ENCODE measurements at places on chromosomes 13 and 19. TPM values are rescaled to one million over a fixed set of nuclear protein-coding genes. Genes with fewer than 3 reads are reported as not detected.

DNA sequence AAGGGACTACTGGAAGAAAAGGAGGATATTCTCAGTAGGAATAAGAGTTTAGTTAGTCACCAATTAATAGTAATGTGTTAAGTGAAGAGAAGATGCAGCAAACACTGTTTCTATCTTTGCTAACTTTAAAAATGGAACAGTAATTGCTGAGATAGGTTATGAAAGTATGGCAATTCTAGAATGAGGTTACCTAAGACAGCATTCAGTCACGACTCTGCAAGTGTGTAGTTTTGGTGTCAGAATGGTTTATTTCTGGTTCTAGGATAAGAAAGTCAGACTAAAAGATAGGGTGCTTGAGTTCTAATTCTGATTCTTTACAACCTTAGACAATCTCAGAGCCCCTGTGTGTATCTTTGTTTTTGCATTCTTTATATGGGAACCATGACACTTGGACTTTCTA, 138.1 kb downstream of the POU4F1 start:
- H3K4me1 ChIP-seq = no peaks in the 10 kb centered on the region
- H3K27ac ChIP-seq = no peak overlapping the region
- no peaks in the 10 kb centered on the region for H3K27me3 ChIP-seq

DNA sequence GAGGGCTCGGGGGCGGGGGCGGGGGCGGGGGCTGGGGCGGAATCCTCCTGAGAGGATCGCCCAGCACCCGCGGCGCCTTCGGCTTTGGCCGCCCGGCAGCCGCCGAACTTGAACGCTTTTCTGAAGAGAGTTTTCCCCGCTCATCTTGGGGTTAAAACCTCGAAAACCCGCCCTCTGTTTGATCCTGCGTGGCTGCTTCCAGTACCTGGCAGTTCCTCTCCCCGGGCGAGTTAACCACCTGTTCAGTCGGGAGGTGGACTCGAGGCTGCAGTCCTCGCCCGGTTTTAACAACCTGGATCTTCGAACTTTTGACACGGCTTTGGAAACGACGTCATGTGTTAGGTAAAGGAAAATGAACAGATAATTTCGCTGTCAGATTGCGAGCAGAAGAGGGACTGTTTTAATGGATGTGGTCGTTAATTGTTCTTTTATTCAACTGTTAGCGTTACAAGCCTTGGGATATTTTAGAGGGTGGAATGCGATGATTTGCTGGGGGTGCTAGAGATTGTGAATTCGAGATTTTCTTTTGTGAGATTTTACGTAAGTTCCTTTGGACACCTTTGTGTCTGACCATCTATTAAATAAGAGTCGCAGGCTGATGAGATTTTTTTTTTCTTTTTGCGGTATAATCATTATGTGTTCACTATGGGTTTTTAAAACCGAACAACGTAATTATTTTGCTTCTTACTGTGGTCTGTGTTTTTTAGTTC, 1.0 kb downstream of the FNDC3A start:
- peaks cover 2% of the 10 kb centered on the region for H3K4me1 ChIP-seq
- H3K4me3 ChIP-seq = peak overlapping the region; percentile 73
- DNase-seq = peak; percentile 48
- no peaks in the 10 kb centered on the region for H3K27me3 ChIP-seq

DNA sequence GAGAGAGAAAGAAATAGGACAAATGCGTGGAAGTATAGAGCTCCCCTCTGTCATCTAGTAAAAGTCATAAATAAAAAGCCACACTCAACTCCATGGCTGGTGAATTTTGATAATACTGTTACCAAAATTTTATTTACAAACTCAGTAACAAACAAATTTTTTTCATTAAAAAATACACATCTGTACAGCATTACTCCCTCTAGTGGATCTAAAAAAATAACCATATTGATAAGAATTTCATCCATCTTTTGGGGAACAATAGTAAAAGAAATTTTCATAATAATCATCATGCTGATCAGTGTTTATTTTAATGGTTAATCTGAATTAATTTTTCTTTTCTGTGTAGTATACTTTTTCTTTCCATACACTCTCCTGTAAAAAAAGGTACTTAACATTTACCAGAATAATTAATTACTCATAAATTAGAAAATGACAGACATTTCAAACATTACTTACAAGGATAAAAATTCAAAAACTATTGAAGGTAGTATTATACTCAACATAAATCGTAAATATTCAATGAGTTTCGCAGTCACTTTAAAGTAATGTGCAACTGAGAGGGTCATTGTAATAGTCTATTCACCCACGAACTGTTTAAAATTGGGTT, 173.5 kb upstream of the LSM14A start:
- DNase-seq = no peak
- H3K4me3 ChIP-seq = no peak overlapping the region
- H3K27ac ChIP-seq = no peak overlapping the region

- H3K27me3 ChIP-seq = no peaks in the 10 kb centered on the region
- no peak for DNase-seq
- H3K27ac ChIP-seq = no peak overlapping the region
- H3K4me1 ChIP-seq = no peaks in the 10 kb centered on the region
These were observed 14.6 kb downstream of the ADGRE5 start for GRCh38 chr19:14395710-14396336.

- H3K27ac ChIP-seq = no peak overlapping the region
- no peak overlapping the region for H3K4me3 ChIP-seq
- no peaks in the 10 kb centered on the region for H3K36me3 ChIP-seq
These were observed 34.4 kb upstream of the ABCC4 start for GRCh38 chr13:95335667-95336066.

DNA sequence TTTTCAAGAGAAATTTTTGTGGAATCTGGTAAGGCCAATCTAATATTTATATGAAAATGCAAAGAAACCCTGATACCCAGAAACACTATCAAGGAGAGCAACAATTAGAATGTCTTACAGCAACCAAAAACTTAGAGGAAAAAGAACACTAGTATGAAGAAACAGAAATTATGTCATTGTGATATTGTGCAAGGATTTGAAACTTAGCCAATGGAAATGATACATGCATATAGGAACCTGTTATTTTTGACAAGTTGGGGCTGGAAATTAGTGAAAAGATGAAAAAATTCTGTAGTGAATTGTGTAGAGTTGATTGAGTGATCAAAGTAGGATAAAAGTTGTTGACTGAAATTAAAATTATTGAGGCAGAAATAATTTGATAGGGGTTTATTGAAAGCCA, 792.6 kb upstream of the SLITRK6 start:
- no peaks in the 10 kb centered on the region for H3K4me1 ChIP-seq
- no peaks in the 10 kb centered on the region for H3K27me3 ChIP-seq
- H3K27ac ChIP-seq = no peak overlapping the region
- no peak overlapping the region for H3K4me3 ChIP-seq
- no peak for DNase-seq

DNA sequence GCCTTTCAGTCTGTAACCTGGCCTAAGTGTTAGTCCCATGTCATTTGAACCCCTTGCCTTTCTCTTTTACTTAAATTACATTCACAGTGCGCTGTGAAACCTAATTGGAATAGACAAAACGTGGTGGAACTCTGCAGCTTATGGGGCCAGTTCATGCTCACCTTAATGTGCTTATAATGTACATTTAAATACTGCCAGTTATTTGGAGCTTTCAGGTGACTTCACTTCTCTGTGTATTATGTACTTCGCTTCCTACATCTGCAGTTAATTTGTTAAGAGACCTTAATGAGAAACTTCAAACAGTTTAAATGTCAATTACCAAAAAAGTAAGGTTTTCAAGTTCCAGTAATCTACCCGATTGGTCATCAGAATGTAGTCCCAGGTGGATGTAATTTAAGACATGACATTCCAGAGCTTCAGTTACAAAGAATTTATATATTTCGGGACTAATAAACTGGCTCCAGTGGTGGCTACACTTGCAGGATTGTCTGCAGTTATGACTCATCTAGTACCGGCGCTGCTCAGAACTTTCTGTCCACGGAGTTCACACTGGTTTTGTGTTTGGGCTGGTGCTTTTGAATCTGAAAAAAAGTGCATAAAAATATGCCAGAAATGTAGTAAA, 125.3 kb downstream of the TM9SF2 start:
- no peaks in the 10 kb centered on the region for H3K27me3 ChIP-seq
- H3K4me3 ChIP-seq = no peak overlapping the region
- H3K4me1 ChIP-seq = no peaks in the 10 kb centered on the region
- H3K36me3 ChIP-seq = no peaks in the 10 kb centered on the region

- no peaks in the 10 kb centered on the region for H3K36me3 ChIP-seq
- DNase-seq = no peak
These were observed 6.2 kb downstream of the C2CD4C start for GRCh38 chr19:402786-403185.

- no peaks in the 10 kb centered on the region for H3K36me3 ChIP-seq
- no peak overlapping the region for H3K27ac ChIP-seq
These were observed 29.8 kb upstream of the TM9SF2 start for GRCh38 chr13:99471221-99472121.

GRCh38 chr19:41364524-41365391, 809 bp upstream of the B9D2 start:
- no peak for DNase-seq
- peaks cover 6% of the 10 kb centered on the region for H3K4me1 ChIP-seq
- H3K27me3 ChIP-seq = no peaks in the 10 kb centered on the region
- peak overlapping the region; percentile 79 for H3K4me3 ChIP-seq

DNA sequence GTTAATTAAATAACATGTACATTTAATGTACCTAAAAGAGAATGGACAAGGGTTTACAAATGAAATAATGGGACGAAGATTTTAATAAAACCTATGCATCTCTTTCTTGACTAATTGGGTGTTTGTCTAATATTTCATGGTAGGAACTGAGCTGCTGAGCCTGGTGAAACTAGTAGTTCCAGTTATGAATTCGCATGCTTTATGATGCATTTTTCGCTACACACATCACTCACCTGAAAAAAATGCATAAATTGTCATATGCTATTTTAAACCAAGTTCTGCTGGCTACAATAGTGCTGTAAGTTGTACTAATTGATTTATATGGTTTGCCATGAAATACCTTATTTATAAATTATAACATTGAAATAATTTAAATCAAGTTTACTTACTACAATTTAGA, 806.8 kb upstream of the SLITRK5 start:
- no peaks in the 10 kb centered on the region for H3K36me3 ChIP-seq
- no peak overlapping the region for H3K4me3 ChIP-seq
- no peaks in the 10 kb centered on the region for H3K4me1 ChIP-seq
- no peak for DNase-seq
- no peaks in the 10 kb centered on the region for H3K27me3 ChIP-seq
- no peak overlapping the region for H3K27ac ChIP-seq

DNA sequence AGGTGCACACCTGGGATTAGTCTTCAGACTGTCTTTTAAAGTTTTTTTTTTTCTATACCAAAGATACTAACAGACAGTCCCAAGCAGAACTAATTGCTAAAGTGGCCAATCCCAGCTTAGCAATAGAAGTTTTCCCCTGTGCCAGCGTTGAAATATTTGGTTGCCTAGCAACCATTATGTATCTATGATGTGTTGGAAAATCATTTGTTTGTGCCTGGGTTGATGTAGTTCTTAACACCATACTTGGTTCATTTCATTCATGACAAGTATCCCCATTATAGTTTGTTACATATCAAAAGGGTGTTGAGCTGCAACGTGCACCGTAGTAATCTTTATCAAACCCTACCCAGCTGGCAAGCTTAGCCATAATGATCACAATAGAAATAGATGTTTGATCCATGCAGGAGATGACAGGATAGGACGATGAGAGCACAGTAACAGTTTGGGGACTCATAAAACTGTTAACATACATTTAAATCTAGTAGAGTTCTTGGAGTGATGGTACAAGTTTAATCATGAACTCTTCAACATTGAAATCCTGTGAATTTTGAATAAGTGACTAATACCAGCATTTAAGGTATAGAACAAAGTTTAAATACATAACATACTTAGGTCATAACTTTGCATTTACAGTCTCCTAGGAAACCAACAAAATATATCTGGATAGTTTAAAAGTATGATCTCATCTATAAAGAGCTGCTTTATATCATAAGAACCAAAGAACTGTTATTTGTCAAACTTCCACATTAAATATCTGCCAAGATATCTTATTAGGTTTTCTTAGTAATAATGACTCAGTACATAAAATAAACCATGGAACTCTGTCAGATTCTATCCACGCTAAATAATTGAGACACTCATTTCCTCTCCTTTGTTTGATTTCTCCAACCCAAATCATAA, 73.4 kb downstream of the MBNL2 start:
- DNase-seq = no peak
- H3K27me3 ChIP-seq = no peaks in the 10 kb centered on the region
- H3K36me3 ChIP-seq = no peaks in the 10 kb centered on the region
- H3K4me3 ChIP-seq = no peak overlapping the region

GRCh38 chr19:37845932-37846331, 60.5 kb downstream of the WDR87 start:
- H3K4me1 ChIP-seq = no peaks in the 10 kb centered on the region
- H3K27me3 ChIP-seq = no peaks in the 10 kb centered on the region
- H3K4me3 ChIP-seq = no peak overlapping the region
- H3K36me3 ChIP-seq = no peaks in the 10 kb centered on the region

GRCh38 chr13:32408296-32409000, 19.5 kb downstream of the N4BP2L1 start:
- DNase-seq = no peak
- peaks cover 13% of the 10 kb centered on the region for H3K36me3 ChIP-seq
- no peak overlapping the region for H3K4me3 ChIP-seq
- H3K27ac ChIP-seq = peak overlapping the region; percentile 13
- H3K4me1 ChIP-seq = peaks cover 17% of the 10 kb centered on the region
- H3K27me3 ChIP-seq = no peaks in the 10 kb centered on the region

Gene GAPDHS
- 0.19 TPM for total RNA-seq

Gene NCR1
- 0.52 TPM for total RNA-seq

Gene LGI4
- 0.52 TPM for total RNA-seq

Gene ZNF98
- total RNA-seq = 0.24 TPM

Gene ZNF471
- total RNA-seq = 1.4 TPM

Gene KCNK6
- total RNA-seq = 3.4 TPM

Gene CGB8
- total RNA-seq = 0.14 TPM

Gene IER2
- 28.3 TPM for total RNA-seq

Gene LRRC63
- 1.2 TPM for total RNA-seq

All from thymus (tissue), 14 donors.